Effector memory CD4-positive, alpha-beta T cell (primary cell): ENCODE measurements at places on chromosomes 6 and 20.

DNA sequence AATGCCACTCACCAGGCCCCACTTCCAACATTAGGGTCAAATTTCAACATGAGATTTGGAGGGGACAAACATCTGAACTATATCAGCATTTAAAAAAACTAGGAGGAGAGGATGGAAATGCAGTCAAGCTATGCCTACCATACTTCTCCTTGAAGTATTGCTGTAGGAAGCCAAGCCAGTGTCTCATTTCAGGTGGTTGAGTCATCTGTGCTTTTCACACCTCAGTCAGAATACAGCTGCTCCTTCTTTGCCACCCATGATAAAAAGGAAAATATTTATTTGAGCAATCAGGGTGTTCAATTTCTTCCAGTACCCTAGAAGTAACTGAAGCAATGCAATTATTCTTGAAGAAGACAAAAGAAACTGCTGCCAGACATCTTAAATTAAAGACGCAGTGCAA lies 47.0 kb upstream of the EEF1E1 start:
- H3K4me1 ChIP-seq = no peaks in the 10 kb centered on the region
- H3K27me3 ChIP-seq = no peaks in the 10 kb centered on the region
- no peaks in the 10 kb centered on the region for H3K36me3 ChIP-seq
- no peak overlapping the region for H3K27ac ChIP-seq

DNA sequence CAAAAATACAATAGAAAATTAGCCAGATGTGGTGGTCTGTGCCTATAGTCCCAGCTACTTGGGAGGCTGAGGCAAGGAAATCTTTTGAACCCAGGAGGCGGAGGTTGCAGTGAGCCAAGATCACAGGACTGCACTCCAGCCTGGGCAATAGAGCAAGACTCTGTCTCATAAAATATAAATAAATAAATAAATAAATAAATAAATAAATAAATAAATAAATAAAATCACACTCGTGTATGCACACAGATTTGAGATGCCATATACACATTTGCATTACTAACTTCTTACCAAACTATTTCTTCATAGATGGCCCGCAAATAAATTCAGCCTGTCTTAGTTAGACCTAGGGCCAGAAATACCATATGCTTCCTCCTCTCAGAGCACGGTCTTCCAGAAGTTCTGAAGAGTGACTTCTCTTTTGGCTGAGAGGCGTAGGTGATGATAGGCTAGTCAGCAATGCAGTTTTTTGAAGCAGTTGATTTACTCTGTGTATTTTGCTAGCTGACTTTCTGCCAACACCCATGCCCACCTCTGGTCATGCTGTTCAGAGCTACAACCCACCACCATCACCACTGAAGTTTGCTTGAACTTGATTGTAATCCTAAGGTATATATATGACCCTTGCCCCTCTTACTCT lies 150.1 kb downstream of the SASH1 start:
- H3K27me3 ChIP-seq = no peaks in the 10 kb centered on the region
- no peak overlapping the region for H3K27ac ChIP-seq
- H3K4me1 ChIP-seq = no peaks in the 10 kb centered on the region
- no peaks in the 10 kb centered on the region for H3K36me3 ChIP-seq
- no peak overlapping the region for H3K4me3 ChIP-seq

GRCh38 chr6:106783640-106784566 lies 154.5 kb downstream of the QRSL1 start:
- no peaks in the 10 kb centered on the region for H3K27me3 ChIP-seq
- H3K4me1 ChIP-seq = no peaks in the 10 kb centered on the region
- H3K4me3 ChIP-seq = no peak overlapping the region
- no peak for DNase-seq
- H3K27ac ChIP-seq = no peak overlapping the region

DNA sequence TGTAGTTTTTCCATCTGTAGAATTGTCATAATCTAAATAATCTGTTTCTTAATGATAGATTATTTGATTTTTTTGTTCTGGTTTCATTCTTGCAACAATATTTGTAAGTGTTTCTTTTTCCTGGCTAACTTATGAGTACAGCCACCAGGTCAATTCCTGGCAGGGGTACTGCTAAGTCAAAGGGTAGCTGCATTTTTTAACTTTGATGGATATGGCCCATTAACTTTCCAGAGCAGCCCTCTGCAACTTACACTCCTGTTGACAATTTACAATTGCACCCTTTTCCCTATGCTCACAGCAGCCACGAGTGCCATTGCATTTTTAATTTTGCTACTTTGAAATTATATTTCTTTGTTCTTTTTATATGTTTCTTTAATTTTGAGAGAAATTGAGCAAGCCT lies 209.3 kb upstream of the CST7 start:
- DNase-seq = no peak
- no peak overlapping the region for H3K27ac ChIP-seq
- no peak overlapping the region for H3K4me3 ChIP-seq
- H3K4me1 ChIP-seq = peaks cover 5% of the 10 kb centered on the region

- H3K4me3 ChIP-seq = no peak overlapping the region
- no peaks in the 10 kb centered on the region for H3K36me3 ChIP-seq
- no peaks in the 10 kb centered on the region for H3K4me1 ChIP-seq
- no peaks in the 10 kb centered on the region for H3K27me3 ChIP-seq
- no peak for DNase-seq
- no peak overlapping the region for H3K27ac ChIP-seq
Measured at GRCh38 chr6:48840896-48841295, 622.2 kb downstream of the MMUT start.

GRCh38 chr6:157017861-157018260 lies 240.7 kb downstream of the ARID1B start:
- H3K27ac ChIP-seq = no peak overlapping the region
- H3K4me3 ChIP-seq = no peak overlapping the region
- H3K36me3 ChIP-seq = no peaks in the 10 kb centered on the region
- peaks cover 11% of the 10 kb centered on the region for H3K4me1 ChIP-seq

- H3K4me3 ChIP-seq = no peak overlapping the region
- no peaks in the 10 kb centered on the region for H3K4me1 ChIP-seq
- no peaks in the 10 kb centered on the region for H3K36me3 ChIP-seq
- H3K27ac ChIP-seq = no peak overlapping the region
- no peaks in the 10 kb centered on the region for H3K27me3 ChIP-seq
- no peak for DNase-seq
Measured at GRCh38 chr20:40282541-40282940, 406.5 kb downstream of the MAFB start.

DNA sequence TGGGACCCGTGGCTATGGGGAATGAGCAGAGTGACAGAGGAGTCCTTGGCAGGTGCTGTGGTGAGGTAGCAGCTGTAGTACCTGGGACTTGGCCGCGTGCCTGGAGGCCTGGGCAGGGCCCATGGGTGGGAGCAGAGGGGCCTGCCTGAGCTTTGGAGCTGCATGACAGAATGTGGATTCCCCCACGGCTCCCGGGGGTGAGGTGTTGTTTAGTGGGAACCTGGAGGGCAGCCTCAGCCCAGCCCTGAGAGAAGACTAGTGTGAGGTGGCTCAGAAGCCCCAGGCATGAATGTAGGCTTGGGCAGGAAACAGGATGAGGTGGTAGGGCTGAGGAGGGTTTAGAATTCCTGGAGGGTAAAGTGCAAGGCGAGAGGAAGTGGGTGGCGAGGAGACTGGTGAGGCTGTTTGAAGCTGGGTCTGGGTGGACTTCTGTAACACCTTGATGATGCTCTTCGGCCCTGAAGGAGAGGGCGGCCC lies 86.5 kb upstream of the SCP2D1 start:
- no peaks in the 10 kb centered on the region for H3K27me3 ChIP-seq
- no peak overlapping the region for H3K4me3 ChIP-seq
- no peaks in the 10 kb centered on the region for H3K36me3 ChIP-seq
- no peak overlapping the region for H3K27ac ChIP-seq
